NCI-H1694 treated with DMSO at 0.1 percent for 48 hours (cell line): ENCODE measurements at places on chromosomes 5 and 9.

DNA sequence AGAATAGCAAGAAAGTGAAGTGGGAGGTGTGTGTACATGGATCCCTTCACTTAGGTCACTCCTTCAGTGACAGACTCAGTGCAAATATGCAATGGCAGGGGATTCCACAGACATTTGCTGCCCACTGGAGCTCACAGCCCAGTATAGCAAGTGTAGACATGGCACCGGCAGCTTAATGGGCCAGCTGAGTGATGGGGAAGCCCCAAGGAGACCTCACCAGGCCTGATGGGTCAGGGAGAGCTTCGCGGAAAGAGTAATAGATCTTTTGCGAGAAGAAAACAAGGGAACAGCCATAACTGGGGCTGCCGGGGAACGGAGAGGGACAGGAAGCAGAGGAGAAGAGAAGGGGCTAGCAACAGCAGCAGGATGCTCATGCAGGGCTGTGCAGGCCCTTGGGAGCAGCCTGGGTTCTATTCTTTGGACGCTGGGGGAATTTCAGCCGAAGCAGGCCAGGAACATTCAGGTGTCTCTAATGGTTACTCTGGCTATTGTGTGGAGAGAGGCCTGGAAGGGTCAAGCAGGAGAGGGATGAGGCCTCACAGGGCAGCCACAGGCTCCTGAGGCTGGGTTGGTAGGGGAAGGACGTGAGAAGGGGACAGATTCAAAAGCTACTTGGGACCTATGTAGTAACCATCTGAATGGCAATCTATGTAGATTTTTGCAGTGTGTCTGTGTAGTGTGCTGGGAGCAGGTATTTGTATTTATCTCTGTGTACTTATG lies 27.0 kb downstream of the TCF7 start:
- DNase-seq = no peak

GRCh38 chr5:54518146-54518817 lies 723 bp downstream of the SNX18 start:
- no peak for DNase-seq

GRCh38 chr5:36875790-36876298 lies 725 bp upstream of the NIPBL start:
- DNase-seq = peak; percentile 80

- no peak for DNase-seq
Measured at GRCh38 chr5:171999100-171999499, 7.3 kb downstream of the FBXW11 start.

- no peak for DNase-seq
Measured at GRCh38 chr5:33816791-33817190, 75.0 kb downstream of the ADAMTS12 start.

DNA sequence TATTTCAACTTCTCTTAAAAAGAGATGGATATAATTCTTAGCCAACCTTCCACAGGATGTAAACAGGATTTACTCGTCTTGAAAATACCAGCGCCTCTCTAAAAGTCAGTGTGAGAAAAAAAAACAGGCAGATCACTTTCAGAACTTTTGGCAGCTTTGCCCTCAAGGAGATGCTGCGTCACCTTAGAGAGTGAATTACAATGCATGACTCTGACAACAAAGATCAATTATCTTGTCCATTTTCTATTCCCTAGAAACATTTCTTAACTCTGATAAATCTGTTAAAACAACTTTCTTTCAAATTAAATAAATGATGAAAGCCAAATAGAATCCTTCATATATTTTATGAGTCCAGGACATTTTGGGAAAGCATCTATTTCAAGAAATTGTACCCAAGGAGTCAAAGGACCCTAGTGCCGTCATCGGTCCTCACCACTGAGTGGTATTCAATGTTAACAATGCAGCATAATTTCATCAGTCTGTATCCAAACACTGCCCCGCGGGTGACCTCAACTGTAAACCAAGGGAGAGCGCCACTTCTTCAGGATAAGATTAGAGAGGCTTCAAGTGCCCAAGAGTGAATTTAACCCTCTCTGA lies 536.0 kb downstream of the PDE4D start:
- no peak for DNase-seq

DNA sequence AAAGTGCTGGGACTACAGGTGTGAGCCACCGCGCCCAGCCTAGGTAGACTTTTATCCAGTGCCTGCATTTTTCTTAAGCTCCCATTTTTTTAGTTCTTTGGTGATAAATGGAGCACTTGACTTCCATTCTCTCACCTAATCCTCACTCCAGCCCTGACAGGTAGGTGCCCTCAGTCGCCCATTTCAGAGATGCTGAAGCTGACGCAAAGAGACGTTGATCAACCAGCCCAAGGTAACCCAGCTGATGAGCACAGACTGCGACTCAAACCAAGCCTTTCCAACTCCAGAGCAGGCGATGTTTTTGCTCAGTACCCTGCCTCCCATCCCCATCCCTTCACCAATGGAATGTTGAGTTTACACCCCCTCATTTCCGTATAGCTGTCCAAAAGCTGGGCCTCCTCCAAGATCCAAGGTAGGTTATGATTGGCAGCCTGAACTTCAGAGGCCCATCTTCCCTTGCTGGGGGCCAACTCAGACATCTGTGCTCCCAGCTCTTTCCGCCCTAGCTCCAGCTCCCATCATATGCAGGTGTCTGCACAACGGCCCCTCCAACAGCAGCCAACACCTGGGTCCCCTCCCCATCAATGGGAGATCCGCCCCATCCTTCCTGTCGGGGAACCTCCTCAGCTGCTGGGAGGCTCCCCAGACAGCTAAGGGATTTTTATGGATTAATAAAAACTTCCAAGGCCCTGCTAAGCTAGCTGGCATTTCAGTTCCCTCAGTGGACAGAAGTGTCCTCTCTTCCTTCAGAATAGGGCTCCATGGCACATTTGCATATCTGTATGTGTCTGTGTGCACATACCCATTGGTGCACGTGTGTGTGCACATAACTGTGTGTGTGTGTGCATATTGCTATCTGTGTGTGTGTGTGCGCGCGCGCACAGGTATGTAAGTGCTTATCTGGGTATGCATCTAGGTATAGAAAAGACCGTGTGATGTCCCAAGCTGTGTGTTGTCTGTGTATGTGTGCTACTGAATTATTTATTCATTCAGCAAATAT lies 39.3 kb upstream of the VDAC1 start:
- DNase-seq = no peak

- DNase-seq = peak; percentile 19
Measured at GRCh38 chr9:74951725-74952151, 974 bp downstream of the C9orf40 start.

GRCh38 chr9:32378496-32378895 lies 5.9 kb upstream of the ACO1 start:
- DNase-seq = peak; percentile 82

- DNase-seq = no peak
Measured at GRCh38 chr5:168916266-168916665, 337.1 kb upstream of the PANK3 start.

- peak; percentile 80 for DNase-seq
Measured at GRCh38 chr5:55593115-55593472, 58.3 kb upstream of the PLPP1 start.

DNA sequence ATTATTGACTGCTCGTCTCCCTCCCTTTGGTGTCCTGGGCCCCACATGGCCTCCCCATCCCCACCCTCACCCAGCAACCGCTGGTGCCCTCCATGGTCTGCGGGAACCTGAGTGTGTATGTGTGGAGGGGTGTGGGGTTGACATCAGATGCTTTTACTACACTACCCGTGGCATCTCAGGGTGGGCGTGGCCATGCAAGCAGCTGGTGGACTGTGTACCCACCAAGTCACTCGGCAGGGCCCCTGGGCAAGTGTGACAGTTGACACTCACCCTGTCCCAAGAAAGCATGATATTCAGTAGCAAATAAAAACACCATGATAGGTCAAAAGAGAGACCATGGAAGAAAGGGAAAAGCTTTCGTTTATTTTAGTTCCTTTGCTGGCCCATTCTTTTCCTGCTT lies 7.4 kb upstream of the NXNL2 start:
- DNase-seq = no peak

- DNase-seq = no peak
Measured at GRCh38 chr9:93196096-93197055, 12.4 kb downstream of the WNK2 start.

DNA sequence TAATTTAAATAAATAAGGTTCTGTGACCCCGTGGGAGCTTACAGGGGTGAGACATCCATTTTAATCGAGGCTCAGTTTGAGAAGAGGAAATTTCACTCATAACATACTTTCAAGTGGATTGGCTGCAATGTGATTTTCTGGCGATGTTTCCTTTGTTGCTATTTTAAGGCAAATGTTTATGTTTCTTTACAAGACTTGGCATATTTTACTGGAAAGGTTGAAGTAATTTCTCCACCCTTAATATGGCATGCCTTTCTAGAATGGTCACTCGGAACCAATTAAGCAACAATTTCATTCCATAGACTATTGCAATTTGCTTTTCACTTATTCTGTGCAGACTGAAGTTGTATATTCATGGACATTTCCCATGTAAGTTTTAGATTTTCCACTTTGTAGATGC lies 438.0 kb upstream of the WWC1 start:
- DNase-seq = no peak

DNA sequence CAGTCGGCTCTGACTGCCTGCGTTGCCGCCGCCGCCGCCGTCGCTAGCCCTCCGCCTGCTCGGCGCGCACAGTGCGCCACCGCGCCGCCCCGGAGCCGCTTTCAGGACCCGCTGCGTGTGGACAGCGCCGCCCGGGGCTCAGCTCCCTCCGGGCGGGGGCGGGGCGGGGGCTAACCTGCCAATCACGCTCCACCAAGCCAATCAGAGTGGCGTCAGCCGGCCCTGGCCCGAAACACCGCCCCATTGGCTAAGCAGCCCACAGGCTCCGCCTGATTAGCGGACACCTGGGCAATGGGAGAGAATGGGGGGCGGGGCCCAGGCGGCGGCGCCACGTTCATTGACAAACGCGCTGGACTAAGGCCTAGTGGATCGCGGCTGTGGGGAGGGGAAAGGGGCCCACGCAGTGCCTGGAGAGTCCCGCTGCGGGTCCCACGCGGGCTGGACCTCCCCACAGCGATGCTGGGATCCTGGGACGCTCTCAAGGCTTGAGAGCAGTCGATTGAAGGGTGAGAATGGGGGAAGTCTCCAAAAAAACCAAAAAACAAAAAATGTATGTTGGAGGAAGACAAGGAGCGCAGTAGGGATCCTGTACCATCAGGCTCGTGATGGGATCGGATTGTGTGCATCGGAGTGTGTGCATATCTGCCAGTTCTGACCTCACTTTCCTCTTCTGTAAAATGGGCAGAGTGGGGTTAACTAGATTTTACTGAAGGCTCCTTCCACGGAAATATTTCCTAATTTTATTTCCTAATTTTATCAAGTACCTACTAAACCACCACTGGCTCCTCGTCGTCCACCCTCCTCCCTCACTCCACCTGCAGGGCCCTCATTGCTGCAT lies 6.3 kb downstream of the PAX5 start:
- DNase-seq = peak; percentile 95

GRCh38 chr9:99031319-99031718 lies 73.6 kb upstream of the TGFBR1 start:
- no peak for DNase-seq

DNA sequence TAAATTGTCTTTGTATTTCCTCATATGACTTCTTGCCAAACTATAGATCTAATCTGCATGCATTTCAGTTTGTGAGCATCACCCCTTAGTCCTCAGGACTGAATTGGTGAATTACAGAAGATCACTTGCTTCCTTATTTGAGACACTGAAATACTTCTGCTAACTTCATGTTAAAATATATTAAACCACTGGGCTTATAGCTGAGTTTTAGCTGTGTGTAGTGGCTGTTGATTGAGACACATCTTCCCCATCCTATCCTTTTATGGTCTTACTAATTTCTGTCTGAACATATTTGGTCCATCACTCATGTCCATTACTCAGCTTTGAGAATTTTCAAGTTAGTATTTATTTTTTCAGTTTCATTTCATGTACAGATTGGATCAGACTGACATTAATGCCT lies 295.9 kb downstream of the PSAT1 start:
- DNase-seq = no peak

- DNase-seq = no peak
Measured at GRCh38 chr5:135342551-135342875, 56.5 kb downstream of the MACROH2A1 start.

DNA sequence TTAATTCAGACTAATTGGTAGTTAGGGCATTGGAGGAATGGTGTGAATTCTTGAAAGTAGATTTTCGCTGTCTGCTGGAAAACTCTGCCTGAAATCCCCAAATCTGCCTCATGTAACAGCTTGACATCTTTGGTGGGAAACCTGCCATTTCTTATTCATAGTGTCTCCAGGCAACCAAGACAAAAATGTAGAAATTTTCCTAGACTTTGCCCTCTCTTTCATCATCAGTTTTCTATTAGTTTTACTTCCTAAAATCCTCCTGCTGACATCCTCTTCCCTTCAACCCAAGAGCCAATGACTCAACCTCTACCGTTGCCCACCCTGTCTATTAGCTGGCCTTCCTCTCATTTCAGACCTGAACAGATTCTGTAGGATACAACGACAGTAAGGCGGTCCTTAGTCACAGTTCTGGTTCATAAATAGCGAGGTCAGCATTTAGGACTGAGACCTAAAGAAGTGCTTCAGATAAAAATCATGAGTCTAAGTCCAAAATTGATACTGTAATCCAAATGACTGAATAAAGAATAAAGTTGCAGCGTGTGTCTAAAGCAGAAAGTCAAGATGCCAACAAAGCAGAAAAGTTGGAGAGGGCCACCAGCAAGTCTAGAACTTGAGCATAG lies 133.9 kb downstream of the MUSK start:
- no peak for DNase-seq

GRCh38 chr5:124736805-124737188 lies 9.6 kb downstream of the ZNF608 start:
- no peak for DNase-seq

GRCh38 chr5:143931476-143931875 lies 119.5 kb downstream of the HMHB1 start:
- DNase-seq = peak; percentile 4
